ENCODE measurements at places on chromosomes 5 and 9.
A peak's percentile ranks its signal among the peaks of the same experiment; 100 is the strongest.

DNA sequence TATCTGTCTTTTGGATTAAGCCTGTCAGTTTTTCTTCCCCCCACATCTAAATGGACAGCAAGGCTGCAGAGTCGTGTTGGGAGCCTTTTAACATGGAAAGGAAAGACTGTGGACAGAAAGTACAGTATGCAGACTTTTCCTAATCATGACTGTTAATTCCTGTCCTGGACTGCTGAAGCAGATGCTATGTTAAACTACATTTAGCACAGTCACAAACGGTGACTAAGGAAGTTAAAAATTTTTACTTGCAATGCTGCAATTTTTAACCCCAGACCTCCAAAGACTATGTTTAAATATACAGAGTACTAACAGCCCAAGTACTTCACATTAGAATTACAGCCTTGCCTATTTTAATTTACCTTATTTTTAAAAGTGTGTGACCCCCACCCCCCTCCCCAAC, 51.8 kb downstream of the ELAVL2 start:
- no peak for DNase-seq

GRCh38 chr9:111969061-111969460, 72.4 kb downstream of the UGCG start:
- no peak for DNase-seq

DNA sequence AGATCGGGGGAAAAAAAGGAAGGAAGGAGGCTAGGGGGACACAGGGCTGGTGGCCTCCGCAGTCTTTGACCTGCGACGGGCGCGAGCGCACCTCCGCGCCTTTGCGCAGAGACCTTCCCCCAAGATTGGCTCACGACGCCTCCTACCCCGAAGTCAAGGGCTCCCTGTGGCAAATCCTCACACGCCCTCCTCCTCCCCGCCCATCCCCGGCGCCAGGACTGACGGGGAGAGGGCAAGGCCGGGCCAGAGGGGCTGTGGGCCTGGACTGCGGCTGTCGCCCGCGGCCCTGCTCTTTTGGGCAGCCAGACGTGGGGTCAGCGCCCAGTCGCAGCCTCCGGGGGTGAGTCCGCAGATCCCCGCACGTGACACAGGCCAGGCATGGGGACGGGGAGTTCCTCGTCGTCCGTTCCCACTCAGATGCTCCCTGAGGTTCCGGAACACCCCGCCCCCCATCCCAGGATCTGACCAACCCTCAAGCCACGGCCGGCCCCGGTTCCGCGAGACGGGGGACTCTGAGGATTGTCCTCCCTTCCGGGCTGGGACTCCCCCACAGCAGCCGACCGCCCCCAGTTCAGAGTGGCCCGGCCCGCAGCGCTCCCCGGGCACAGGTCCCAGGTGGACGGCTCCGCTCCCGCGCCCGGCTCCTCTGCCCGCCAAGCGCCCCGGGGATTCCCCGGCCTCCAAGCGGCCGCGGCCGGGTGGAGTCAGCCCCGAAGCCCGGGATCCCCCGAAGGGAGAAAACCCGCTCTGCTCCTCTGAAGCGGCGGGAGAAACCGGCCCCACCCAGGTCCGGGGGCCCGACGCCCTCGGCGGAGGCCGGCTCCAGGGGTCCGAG, 543 bp upstream of the ANKRD33B start:
- DNase-seq: peak; percentile 87

- no peak for DNase-seq
Observed at GRCh38 chr5:92424785-92425426, 1041.8 kb upstream of the ARRDC3 start.

GRCh38 chr5:126481243-126481642, 58.0 kb downstream of the GRAMD2B start:
- DNase-seq: no peak

DNA sequence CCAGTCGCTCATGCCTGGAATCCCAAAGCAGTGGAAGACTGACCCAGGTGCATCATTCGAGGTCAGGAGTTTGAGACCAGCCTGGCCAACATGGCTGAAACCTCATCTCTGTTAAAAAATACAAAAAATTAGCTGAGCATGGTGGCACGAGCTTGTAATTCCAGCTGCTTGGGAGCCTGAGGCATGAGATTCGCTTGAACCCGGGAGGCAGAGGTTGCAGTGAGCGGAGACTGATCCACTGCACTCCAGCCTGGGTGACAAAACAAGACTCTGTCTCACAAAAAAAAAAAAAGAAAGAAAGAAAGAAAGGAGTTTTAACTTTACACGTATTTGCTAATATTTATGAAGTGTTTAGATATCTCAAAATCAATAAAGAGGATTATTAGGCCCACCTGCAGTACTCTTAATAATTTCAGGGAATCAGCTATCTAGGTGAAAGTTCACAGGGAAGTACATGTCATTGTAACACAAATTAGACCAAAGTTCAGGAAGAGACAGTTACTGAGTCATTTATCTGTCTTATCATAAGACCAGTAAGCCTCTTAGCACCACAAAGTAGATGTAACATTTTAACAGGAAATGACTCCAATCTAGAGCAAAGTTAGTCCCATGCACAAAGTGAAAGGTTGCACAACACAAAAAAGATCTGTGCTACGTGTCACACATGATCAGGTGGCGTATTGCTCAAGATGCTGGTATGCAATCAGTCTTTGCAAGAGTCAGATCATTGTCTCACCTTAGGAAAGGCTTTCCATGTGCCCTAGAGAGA, 34.1 kb upstream of the PLIN2 start:
- no peak for DNase-seq

DNA sequence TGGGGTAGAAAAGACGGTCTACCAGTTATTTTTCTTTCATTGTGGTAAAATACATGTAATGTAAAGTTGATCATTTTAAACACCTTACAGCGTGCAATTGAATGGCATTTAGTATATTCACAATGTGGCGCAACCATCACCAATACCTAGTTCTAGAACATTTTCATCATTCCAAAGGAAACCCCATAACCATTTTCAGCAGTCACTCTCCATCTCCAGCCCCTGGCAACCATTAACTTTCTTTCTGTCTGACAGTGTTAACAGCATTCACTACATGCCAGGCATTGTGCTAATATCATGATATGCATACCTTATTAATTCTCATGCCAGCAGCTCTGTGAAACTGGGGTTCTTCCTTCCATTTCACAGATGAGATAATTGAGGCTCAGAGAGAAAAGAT, 32.0 kb downstream of the PTGS1 start:
- no peak for DNase-seq

GRCh38 chr9:27633764-27634163, 60.5 kb upstream of the C9orf72 start:
- DNase-seq: no peak

DNA sequence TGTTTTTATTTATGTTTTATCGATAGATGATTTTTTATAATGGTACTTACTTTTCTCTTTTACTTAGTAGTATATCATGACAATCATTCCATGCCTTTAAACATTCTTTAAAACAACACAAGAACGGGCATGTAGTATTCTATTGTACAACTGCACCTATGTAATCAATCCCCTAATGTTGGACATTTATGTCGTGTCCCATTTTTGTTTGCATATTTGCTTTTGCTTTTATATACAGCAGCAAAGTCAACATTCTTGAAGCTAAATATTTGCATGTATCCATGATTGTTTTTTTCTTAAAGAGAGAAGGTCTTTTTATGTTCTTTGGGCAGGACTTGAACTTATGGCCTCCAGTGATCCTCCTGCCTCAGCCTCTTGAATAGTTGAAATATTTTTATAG, 527.0 kb upstream of the CLINT1 start:
- DNase-seq: no peak

- DNase-seq: no peak
Observed at GRCh38 chr9:2385746-2386145, 235.8 kb upstream of the VLDLR start.

GRCh38 chr5:154729613-154730012, 25.6 kb upstream of the LARP1 start:
- peak; percentile 15 for DNase-seq

- DNase-seq: no peak
Observed at GRCh38 chr5:159838551-159839222, 77.6 kb upstream of the ADRA1B start.

- DNase-seq: no peak
Observed at GRCh38 chr9:97425973-97426336, 14.1 kb downstream of the TDRD7 start.

DNA sequence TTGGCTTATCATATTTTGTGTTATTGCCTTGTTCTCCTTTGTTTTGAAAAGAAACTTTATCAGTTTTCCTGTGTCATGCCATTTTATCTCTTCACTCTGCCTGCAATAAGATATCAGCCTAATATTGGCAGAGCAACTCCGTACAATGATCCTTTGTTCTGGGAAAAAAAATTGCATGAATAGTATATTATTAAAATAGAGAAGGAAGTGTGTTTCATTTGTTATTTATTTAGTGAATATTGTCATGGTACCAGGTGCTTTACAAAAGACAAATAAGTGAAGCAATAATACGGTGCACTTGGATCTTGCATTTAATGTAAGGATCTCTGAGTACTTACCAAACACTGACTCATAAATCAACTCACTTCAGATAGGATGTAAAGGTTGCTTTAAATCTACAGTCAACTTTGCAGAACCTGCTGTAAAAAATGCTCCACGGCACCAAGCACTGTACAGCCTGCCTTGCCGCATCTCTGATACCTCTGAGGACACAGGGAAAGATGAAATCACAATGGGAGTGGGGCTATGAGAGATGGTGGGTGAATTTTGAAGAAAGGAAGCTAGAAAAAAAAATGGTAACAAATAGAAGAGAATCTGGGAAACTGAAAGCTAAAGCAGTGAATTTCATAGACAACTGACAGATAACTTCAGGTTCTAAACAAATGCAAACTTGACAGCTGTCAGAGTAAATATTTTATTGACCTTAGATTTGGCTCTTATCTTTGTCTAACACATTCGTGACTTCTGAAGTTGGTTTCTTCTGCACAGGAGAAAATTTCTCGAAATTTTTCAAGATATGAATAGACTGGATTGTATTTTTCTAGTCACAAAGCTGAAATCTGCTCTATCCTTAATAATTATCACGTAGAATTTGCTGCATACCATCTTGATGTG, 232.1 kb downstream of the ENC1 start:
- DNase-seq: no peak

DNA sequence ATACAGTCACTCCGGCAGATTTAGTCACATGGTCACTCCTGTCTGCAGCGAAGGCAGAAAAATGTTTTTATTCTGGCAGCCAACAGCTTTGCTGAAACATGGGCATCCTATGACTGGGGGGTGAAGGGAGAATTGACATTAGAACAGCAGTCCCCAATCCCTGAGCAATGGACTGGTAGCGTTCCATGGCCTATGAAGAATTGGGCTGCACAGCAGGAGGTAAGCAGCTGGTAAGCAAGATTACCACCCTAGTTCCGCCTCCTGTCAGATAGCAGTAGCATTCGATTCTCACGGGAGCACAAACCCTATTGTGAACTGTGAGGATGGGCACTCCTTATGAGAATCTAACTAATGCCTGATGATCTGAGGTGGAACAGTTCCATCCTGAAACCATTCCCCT, 93.1 kb upstream of the FTMT start:
- no peak for DNase-seq

DNA sequence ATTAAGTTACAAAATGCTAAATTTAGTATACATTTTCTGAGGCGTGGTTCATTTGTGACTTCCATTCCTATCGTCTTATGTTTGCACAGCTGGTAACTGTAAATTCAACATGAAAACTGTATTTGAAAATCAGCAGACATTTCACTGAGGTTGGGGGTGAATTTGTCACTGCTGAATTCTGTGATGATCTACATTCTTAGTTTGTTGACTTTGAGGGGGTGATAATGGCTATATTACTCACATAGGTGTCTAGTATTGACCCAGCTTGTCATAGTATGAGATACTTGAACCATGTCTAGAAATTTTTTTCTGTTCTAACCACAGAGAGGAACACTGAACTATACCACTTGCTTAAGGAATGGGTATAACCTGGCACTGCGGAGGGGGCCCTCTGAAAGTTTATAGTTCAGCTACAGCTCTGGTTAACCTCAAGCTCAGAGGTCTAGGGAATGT, 313.3 kb downstream of the PIK3R1 start:
- no peak for DNase-seq

- DNase-seq: peak; percentile 74
Observed at GRCh38 chr5:69414885-69415583, at the start of gene MARVELD2. TSS of gene MARVELD2 (plus strand) at chr5:69415116. CDS start at chr5:69419386, 4,270 bp downstream.

All from suprapubic skin (tissue), 4 donors.